ENCODE measurements at places on chromosomes 4 and X. TPM values are rescaled to one million over a fixed set of nuclear protein-coding genes. Genes with fewer than 3 reads are reported as not detected.

The PRRG1 gene
- total RNA-seq: not detected

DNA sequence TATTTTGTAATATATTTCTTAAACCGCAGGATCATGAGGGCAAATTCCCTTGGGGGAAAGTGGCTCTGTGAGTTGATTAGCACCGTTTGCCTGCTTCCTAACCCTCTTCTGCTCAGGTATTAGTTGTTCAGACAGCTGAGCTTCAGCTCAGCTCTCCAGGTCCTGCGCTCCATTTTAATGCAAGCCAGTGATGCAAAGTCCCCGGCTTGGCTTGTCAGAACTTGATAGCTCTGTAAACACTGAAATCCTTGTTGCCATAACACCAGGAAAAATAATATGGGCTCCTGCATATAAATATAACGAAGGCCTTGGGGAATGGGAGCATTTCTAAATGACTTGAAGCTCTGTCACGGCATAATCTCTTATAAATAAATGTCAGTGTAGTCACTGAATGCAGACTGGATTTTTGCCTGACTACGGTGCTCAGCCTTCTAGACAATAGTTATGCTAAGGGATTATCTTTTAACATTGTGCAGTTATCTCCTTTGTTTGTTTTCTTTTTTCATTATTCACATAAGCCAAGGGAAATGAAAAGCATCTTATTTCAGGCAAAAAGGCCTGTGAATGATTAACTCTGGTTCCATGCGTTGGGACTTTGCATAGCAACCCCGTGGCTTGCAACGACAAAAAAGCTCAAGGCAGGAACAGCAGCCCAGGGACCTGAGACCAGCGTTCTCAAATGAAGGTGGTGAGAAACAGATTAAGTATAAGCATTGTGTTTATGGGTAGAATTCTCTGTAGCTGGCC is 253.2 kb downstream of the SPRY1 start:
- no peak for DNase-seq
- H3K36me3 ChIP-seq: no peaks in the 10 kb centered on the region
- peaks cover 8% of the 10 kb centered on the region for H3K27me3 ChIP-seq
- H3K27ac ChIP-seq: no peak overlapping the region
- no peaks in the 10 kb centered on the region for H3K4me1 ChIP-seq

DNA sequence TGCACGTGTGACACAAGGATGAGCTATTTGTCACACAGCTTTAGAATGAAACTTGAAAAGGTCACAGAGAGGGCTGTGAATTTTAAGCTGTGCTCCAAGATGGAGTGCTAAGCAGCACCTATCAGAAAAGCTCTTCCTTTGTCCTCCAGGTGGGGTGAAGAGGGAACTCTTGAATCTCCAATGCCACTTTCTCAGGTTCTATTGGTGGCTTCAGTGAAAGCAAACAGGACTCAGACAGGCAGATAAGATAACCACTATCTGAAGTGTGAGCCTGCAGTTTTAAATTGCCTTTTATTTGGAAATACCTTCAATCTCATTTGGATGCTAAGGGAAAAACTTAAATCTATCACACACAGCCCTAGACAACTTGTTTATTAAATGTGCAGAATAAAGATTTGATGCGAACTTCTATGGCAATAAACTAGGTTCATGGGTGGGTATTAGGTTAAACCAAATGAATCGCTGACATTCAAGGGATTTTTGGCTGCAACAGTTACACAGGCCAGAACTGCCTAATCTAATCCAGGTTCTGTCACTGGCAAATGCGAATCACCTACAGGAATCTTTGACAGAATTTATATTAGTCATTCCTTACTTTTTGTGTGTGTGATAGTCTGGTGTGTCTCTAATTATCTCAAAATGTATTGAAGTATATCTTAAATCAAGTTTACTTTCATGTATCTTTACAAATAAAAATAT is 13.6 kb upstream of the PDGFRA start:
- H3K27ac ChIP-seq: no peak overlapping the region
- DNase-seq: no peak
- H3K36me3 ChIP-seq: no peaks in the 10 kb centered on the region

The AREG gene
- total RNA-seq: 7.5 TPM

The SULT1B1 gene
- total RNA-seq: 4.5 TPM

DNA sequence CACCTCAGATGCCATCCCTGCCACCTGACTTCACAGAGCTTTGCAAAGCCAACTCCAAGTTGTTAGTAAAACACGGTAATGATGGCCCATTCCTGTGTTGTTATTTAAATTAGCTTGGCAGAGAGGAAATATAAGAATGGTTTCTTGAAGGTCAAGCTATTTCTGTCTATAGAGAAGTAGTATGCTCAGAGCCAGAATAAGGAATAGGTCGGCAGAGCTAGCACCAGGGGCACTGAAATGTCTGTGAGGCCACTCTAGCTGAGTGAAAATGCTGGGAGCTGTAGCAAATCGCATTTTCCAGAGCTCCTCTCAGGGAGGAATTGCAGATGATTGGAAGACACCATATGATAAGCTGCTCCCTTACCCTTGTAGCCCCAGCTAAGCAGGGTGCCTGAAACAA is 615.4 kb upstream of the NR3C2 start:
- no peaks in the 10 kb centered on the region for H3K4me1 ChIP-seq
- no peak for DNase-seq
- peaks cover 4% of the 10 kb centered on the region for H3K27me3 ChIP-seq
- no peak overlapping the region for H3K27ac ChIP-seq

DNA sequence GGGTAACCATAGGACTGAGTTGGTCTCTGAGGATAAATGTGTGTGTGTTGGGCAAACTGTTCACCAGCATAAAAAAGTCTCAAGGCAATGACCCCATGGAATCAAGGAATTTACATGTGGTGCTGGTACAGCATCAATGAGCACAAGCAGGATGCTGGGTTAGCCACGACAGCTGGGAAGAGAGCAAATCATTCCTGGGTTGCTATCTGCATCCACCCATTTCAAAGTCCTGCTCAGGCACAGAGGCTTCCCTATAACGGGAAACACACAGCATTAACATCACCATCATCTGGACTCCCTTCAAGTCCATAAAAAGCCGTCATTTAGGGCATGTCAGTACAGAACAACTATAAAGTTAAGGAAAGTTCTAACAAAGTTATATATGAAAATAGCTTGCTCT is 41.6 kb downstream of the CCDC149 start:
- H3K36me3 ChIP-seq: no peaks in the 10 kb centered on the region
- no peak overlapping the region for H3K27ac ChIP-seq
- H3K27me3 ChIP-seq: no peaks in the 10 kb centered on the region
- no peak overlapping the region for H3K4me3 ChIP-seq

The NELFA gene
- 40.8 TPM for total RNA-seq

The ERVMER34-1 gene
- 0.09 TPM for total RNA-seq

- no peaks in the 10 kb centered on the region for H3K27me3 ChIP-seq
- peaks cover 42% of the 10 kb centered on the region for H3K4me1 ChIP-seq
- DNase-seq: no peak
- H3K27ac ChIP-seq: no peak overlapping the region
These were observed 497 bp upstream of the THAP9 start for GRCh38 chr4:82900066-82900410.
